ENCODE measurements at places on chromosomes 16 and 17. TPM values are rescaled to one million over a fixed set of nuclear protein-coding genes. Genes with fewer than 3 reads are reported as not detected.

Gene KRT9
- total RNA-seq = 2.6 TPM

Gene TP53TG3B
- 1.5 TPM for total RNA-seq

Gene TMEM107
- 22.0 TPM for total RNA-seq

Gene HOXB6
- total RNA-seq = 11.9 TPM

Gene KRT20
- not detected for total RNA-seq

Gene DBNDD1
- 10.7 TPM for total RNA-seq

Gene GGT6
- total RNA-seq = not detected

Gene MEFV
- total RNA-seq = not detected

Gene KRT39
- total RNA-seq = not detected

Gene MGAT5B
- total RNA-seq = 9.9 TPM

Gene CES4A
- total RNA-seq = not detected

Gene AOC3
- total RNA-seq = 0.13 TPM

Gene AIPL1
- total RNA-seq = not detected
